ENCODE measurements at places on chromosomes 16 and 17.

- no peak for DNase-seq
These were observed 2.7 kb downstream of the MYH13 start for GRCh38 chr17:10370016-10370608.

DNA sequence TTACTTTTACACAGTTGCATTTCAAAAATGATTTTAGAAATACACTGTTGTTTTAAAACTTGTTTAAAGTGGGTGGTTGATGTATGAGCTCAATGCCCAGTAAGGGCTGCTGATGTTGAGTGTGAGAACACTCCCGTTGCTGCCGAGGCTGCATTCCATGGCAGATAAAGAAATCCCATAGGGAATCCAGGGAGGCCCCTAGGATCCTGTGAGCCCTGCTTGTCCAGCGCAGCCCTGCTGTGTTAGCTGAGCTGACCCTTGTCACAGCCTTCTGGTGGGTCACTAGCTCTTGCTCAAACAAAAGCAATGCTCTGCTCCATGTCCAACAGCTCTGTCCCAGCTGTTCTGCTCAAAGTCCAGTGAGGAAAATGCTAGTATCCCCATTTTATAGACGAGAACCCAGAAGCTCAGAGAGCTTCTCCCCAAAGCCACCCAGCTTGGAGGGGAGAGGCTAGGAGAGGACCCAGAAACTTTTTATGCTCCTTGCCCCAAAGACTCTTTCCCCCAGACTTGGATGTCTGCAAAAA, 18.6 kb upstream of the COL1A1 start:
- no peak for DNase-seq

DNA sequence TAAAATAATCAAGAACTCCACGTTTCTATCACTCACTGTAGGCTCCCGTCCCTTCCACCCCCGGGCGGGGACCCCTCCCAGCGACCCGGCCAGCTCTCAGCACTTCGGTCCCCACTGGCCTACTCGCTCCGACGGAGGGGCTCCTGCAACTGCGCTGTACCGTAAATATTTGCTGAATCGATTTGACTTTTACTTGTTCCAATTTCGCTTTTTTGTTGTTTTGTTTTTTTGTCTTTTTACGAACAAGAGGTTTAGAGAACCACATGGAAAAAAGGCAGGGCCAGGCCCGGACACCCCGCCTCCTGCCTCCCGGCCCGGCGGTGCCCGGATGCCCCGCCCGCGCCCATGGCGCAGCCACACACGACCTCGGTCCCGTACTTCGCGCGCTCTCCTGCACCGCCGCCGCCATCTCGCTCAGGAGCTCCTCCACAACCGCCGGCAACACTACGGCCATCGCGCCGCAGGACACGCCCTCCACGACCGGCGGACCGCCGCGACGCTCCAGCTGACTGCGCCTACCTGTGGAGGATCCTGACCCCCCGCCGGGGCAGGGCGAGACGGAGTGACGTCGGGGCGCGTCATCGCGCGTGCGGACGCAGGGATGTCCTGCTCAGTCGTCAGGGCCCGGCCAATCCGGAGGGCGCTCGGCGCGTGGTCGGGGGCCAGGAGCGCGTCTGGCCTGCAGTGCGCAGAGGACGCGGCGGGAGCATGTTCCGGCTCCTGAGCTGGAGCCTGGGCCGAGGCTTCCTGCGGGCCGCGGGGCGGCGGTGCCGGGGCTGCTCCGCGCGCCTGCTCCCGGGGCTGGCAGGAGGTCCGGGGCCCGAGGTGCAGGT, at the start of the genes TTC19 and ZSWIM7:
Gene TTC19 (plus strand): TSS at position 684 of the 833 bp plus-strand sequence. CDS start 25 bp downstream, at position 709.
Gene ZSWIM7 (minus strand): TSS at position 564 of the 833 bp plus-strand sequence. CDS start 110 bp downstream, at position 454.
- peak; percentile 87 for DNase-seq

DNA sequence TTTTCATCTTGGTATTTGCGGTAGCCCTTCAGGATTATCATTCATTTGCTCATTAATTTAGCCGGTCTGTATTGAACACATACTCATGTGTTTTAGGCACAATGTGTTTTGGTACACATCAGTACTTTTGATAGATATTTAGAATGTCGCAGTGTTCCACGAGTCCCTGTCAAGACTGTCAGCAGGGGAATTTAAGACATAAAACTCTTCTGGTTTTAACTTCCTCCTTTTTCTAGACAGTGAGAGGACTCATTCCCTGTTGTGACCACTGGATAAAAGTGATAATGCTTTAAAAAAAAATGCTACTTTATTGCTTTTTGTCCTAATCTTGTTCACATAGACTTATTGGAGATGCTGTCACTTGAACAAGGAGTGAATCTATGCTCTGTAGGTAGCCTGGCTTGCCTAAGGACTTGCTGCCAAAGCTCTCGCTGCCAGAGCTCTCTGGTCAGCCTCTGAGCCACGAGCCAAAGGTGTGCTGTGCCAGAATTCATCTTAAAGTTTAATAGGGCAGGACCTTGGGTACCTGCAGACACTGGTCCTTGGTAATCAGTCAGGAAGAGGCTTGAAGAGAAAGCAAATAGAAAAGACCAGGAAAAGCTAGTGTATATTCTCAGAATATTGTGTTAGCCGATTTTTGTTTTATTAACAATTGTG, 5.4 kb downstream of the DCAF7 start:
- no peak for DNase-seq

DNA sequence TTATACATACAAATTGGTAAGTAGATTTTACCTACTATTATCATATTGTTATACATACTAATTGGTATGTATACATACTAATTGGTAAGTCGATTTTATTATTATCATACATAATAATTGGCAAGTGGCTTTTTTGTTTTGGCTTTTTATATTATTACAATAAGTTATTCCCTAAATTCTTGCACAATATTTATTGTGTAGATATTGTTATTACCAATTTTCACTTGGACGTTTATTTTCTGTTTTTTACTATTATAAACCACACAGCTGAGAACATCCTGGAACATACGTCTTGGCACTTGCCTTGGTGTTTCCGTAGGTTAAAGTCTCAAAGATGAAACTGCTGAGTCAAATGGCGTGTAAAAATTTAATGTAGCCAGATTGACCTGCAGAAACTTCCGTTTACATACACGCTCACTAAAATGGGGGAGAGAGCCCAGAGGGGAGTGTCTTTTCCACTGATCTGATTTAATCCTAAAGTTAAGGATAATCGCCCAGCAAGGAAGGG, 18.9 kb downstream of the GNGT2 start:
- DNase-seq, result no peak

- no peak for DNase-seq
These were observed 12.6 kb downstream of the SAP30BP start for GRCh38 chr17:75679706-75680211.

- DNase-seq, result no peak
These were observed 26.0 kb upstream of the B4GALNT2 start for GRCh38 chr17:49106321-49107210.

GRCh38 chr17:81334987-81335772, 40.1 kb upstream of the SLC38A10 start:
- no peak for DNase-seq

DNA sequence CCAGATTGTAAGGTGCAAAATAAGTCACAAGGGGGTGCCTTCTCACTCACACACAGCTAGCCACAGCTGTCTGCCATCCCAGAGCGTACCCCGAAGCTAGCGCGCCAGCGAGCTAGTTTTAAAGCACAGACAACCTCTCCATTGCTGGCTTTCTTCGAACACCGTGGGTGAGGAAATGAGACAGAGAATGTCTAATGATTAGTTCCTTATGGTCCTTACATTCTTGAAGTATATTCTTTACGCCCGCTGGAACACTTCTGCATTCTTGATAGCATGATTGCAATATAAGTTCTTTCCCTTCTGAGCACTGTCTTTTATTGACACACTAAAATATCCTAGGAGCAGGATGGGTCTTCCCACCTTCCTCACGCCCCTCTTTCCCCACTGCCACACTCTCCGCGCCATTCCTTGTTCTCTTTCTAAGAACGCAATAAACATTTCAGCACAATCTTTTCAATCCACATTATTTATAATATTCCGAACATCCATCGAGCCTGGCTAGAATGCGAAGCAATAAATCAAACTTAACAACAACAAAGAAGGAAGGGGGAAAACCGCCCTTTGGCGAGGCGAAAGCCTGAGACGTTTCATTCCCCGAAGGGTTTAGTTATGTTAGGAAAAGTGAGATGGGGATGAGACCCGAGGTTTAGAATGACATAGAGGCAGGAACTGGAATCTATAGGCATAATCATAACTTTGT, 251.3 kb downstream of the NTN1 start:
- DNase-seq, result no peak

GRCh38 chr17:46895171-46895570, 27.8 kb upstream of the GOSR2 start:
- DNase-seq, result no peak

GRCh38 chr16:70714581-70715054, 28.8 kb upstream of the MTSS2 start:
- DNase-seq, result no peak

GRCh38 chr16:26647870-26648269, 418.9 kb upstream of the C16orf82 start:
- no peak for DNase-seq

DNA sequence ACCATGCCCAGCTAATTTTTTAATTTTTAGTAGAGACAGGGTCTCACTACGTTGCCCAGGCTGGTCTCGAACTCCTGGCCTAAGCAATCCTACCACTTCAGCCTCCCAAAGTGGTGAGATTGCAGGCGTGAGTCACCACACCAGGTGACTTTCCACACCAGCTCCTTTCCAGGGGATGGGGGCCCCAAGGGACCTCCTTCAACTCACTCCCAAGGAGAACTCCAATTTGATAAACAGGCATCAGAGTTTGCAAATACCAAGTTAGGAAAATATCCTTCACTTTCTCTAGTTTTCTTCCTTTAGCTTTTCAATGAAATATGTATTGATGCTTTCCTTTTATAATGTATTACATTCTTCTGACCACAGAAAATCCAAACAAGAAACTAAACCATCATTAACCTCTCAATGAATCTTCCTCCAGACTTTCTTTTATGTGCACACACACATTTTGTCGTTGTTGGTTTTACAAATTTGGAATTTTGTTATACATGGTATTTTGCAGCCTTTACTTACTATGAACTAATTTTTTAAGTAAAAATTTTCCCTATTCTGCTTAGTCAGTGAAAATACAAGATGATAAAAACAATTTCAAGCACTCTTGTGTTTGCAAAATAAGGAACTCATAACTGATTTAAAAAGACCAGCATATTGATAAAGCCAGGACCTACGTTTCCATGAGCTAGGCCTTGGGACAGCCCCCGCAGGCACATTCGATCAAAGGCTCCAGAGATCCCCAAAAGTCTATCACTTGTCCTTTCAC, 32.0 kb downstream of the GAS7 start:
- DNase-seq, result no peak

- no peak for DNase-seq
These were observed 406.3 kb downstream of the WWOX start for GRCh38 chr16:78505544-78506366.

- peak; percentile 30 for DNase-seq
These were observed 4.0 kb downstream of the MAFG start for GRCh38 chr17:81923302-81924260.

- DNase-seq, result no peak
These were observed 8.5 kb upstream of the WNT9B start for GRCh38 chr17:46842835-46843234.

- DNase-seq, result no peak
These were observed 27.3 kb downstream of the USP7 start for GRCh38 chr16:8936421-8936820.

DNA sequence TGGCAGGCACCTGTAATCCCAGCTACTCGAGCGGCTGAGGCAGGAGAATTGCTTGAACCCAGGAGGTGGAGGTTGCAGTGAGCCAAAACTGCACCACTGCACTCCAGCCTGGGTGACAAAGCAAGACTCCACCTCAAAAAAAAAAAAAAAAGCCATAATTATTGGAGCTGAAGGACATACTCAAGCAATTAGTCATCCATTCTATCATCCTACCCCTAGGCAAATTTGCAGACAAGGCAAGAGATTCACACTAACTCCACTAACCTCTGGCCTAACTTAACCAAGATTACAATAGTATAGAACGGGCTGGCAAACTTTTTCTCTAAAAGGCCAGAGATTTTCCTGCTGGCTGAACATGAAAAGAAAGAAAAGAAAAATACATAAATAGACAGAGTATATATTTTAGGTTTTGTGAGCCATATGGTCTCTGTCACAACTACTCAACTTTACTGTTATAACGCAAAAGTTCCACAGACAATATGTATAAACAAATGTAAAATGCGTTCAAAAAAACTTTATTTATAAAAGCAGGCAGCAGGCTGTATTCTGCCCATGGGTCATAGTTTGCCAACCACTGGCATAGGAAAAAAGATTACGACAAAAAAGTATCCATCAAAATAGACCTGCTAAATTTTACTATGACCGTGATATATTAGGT, 29.7 kb downstream of the BRIP1 start:
- DNase-seq, result no peak

DNA sequence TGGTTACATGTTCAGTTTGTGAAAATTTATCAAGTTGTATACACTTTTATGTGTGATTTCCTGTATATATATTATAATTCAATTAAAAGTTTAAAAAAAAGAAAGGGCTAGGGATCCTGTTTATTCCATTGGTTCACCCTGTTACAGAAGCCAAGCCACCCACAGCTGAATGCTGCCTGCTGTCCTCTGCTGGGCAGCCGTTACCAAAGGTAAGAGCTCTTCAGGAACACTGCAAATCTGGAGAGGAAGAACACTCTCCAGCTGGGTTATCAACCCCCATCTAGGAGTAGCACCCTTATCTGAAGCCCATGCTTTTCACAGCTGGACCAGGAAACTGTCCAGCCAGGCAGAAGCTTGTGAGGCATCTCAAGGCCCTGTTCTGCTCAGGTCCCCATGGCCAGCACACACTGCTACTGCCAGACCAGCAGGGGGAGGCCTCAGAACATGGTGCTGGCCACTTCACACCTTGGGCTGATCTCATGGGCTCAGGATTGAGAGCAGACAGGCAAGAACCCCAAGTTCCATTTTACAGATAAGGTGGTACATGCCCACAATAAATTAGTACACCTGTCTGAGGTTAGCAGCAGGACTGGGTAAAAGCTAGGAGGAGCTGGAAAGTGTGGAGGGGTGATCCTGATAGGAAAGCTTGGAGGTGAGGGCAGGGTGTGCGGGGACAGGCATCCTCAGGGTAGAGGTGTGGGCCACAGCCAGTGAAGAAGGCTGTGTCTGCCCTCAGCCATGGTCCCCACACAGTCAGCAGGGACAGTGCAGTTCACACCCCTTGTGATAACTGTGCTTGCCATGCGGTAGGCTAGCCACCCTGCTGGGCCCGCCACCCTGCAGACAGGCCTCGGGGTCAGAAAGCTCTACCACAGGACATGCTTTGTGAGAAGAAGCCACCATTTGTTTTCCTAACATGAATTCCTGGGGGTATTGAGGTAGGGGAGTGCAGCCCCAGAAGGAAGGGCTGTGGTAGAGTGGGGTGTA, 54.3 kb upstream of the SREBF1 start:
- peak; percentile 29 for DNase-seq

Measured in amniotic stem cell (primary cell).